Cortex of kidney (tissue), 1 donor: ENCODE measurements at places on chromosomes 12 and 14.

DNA sequence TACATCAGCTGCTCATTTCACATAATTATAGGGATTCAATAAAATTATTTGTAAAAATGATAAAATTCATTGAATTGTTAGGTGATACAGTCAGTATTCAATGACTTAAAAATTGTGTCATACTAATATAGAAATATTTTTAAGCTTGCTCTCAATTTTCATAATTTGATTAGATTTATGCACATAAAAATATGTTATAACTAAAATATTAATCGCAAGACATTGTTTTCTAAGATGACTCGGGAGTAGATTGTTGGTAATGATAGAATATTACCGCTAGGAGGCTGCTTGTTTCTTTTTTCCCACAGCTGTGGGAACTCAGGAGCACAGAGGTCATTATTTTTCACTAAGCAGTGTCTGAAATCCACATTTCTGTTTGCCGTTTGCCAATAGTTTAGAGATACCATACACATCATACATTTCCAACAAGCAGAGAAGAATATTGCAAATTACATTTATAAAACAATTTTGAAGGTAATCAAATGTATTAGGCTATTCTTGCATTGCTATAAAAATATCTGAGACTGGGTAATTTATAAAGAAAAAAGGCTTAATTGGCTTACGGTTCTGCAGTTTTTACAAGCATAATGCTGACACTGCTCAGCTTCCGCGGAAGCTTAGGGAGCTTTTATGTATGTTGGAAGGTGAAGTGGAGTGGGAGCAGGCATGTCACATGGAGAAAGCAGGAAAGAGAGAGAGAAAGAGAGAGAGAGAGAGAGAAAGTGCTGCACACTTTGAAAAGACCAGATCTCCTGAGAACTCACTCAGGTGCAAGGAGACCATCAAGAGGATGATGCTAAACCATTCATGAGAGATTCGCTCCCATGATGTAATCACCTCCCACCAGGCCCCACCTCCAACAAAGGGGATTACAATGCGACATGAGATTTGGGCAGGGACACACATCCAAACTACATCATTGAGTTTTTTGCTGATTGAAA lies 9.2 kb downstream of the CD69 start:
- DNase-seq = no peak

GRCh38 chr14:73758392-73759182 lies 44.4 kb upstream of the PNMA1 start:
- DNase-seq = peak; percentile 35

DNA sequence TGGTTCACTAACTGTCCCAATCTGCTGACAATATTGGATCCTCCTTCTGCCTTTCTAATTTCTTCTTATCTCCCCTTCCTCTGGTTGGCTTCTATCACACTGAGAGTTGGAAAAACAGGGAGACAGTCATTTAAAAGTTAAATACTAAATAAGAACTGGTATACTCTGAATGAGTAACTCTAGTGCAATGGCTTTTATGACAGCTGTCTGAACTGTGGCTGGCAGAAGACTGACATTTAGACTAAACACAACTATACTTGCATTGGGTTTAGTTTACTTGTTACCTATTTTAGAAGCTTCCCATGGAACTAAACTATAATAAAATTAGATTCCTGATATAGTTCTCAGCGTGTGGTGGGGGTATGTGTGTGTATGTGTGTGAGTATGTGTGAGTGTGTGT lies 7.9 kb upstream of the MAGOHB start:
- DNase-seq = no peak

DNA sequence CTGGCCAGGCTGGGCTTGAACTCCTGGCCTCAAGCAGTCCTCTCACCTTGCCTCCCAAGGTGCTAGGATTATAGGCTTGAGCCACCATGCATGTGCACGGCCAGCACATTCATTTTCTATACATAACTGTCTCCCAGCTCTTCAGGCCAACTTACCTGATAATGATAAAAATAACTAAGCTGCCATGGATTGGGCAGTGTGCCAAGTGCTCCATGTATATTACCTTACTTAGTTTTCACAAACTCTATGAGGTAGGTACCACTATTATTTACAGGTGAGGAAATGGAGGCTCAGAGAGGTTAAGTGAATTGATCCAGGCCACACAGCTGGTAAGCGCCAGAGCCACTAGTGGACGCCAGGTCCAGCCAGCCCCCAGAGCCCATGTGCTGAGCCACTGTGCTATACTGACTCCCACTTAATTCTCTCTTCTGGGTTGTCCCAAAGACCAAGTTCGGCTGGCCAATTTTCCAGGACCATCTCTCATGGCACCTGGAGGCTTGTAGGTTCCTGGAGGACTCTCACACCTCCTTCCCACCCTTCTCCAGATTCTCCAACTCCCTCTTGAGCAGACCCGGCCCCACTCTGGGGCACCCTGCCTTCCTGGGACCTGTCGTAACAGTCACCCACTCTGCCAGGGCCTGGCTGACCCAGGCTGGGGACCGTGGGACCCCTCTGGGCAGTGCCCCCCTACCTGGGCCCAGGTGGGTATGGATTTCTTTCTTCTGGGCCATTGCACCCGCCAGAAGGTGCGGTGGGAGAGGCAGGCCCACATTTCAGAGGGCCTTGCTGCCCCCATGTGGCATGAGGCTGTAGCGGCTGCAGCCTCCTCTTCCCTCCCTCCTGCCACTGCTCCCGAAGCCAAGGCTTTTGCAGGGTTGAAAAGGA lies 30.2 kb upstream of the CIPC start:
- DNase-seq = no peak

DNA sequence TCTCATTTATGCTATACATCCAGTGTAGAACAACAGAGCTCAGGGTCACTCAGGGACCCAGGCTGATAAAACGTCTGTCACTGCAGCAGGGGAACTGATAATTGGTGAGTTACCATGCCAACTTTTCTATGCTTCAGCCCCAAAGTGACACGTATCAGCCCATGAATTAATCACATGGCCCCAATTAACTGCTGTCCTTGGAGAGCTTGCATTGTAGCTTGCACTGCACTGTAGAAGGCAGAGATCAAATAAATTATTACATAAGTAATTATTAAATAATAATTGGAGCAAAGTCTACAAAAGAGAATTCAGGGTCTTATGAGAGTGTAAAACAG lies 144.6 kb downstream of the SUDS3 start:
- no peak for DNase-seq

DNA sequence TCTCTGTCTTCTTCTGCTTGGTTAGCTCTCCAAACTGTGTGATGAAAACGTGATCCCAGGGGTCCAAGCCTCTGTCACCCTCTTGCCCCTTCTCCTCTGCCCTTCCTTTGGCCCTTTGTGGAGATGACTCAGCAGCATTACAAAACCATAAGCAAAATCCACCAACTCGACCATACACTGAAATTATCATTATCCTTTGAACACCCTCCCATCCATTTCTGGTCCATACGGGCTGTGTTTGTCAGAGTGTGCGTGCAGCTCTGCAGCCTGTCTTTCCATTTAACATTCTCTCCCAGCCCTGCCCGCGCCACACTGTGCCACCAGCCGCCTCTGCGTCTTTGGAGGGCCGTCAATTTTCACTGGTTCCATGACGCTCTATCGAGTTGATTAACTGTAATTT lies 69.2 kb downstream of the SLC25A47 start:
- no peak for DNase-seq

- DNase-seq = no peak
These were observed 16.2 kb downstream of the FAM222A start for GRCh38 chr12:109729801-109730200.

GRCh38 chr12:119369907-119370546 lies 35.5 kb downstream of the CCDC60 start:
- DNase-seq = no peak

GRCh38 chr12:97754306-97754705 lies 291.7 kb downstream of the RMST start:
- no peak for DNase-seq

GRCh38 chr12:27861428-27862167 lies 81.6 kb upstream of the MANSC4 start:
- no peak for DNase-seq

DNA sequence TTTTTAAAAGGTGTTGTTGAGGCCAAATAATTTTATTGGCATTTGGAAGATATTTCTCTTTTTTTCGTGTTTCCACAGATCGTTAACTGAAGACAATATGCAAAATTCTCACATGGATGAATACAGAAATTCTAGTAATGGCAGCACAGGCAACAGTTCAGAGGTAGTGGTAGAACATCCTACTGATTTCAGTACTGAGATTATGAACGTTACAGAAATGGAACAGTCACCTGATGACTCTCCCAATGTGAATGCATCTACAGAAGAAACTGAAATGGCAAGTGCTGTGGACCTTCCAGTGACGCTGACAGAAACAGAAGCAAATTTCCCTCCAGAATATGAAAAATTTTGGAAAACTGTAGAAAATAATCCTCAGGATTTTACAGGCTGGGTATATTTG lies 11.2 kb downstream of the PRPF39 start:
- DNase-seq = no peak

- DNase-seq = no peak
These were observed 785.8 kb downstream of the MED13L start for GRCh38 chr12:115491511-115492250.

GRCh38 chr14:105088812-105089745 lies 23.8 kb upstream of the GPR132 start:
- no peak for DNase-seq

DNA sequence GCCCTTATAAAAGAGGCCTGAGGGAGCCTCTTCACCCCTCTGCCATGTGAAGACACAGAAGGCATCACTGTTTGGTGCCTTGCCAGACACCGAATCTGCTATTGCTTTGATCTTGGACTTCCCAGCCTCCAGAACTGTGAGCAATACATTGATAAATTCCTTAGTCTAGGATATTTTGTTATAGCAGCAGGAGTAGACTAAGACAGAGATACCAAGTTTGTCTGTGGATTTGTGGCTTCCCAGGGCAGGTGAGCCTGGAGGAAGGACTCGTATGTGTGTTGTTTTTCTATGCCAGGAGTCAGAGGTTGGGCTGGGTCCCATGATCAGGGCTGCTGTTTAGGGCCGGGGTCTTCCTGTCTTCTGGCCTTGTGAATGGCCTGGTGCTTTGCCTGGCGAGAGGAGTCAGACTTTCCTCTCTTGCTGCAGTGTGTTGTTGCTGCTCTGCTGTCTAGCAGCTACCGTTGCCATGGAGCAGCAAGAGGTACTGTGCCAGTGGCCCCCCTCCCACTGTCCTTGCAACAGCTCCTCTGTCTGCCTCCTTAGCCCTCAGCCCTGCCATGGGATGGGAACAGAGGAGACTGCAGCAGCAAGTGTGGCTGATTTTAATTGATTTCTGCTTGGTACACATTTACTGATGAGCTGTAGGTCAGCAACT lies 111.2 kb downstream of the CHST11 start:
- DNase-seq = no peak

DNA sequence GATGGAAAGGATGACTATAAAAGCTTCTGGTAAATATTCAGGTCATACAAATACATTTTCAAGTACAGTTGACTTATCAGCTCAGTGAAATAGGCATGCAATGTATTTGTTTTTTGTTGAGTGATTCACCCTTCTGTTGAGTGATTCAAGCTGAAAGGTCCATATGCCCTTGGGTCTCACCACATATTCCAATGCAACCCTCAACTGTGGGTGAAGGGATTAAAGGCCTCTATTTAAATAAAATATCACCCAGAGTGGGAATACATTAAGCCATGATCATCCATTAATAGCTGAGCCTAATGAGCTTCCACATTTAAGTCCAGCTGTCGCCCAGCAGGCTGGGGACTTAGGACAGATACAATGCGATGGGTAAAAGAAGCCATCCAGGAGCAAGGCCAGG lies 120.2 kb downstream of the CRACR2A start:
- DNase-seq = no peak

DNA sequence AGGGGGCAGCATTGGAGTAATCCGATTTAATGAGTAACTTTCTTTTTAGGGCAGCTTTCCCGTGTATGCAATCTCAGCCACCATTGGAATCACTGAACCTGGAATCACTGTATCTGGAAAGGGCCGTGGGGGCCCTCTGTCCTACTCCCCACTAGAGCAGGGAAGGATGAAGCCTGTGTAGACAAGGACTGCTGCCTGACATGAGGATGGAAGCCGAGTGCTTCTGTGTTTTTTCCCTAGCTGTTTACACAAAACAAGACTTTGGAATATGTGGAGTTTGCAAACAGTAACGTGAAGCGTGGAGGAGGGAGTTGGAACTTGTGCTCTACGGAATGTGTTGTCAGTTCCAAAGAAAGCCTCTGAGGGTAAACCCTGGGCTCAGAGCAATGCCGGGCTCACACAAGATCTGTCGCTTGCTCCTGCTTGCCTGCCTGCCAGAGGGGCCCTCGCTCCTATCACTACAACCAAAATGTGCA lies 32.4 kb upstream of the HDAC7 start:
- DNase-seq = no peak

DNA sequence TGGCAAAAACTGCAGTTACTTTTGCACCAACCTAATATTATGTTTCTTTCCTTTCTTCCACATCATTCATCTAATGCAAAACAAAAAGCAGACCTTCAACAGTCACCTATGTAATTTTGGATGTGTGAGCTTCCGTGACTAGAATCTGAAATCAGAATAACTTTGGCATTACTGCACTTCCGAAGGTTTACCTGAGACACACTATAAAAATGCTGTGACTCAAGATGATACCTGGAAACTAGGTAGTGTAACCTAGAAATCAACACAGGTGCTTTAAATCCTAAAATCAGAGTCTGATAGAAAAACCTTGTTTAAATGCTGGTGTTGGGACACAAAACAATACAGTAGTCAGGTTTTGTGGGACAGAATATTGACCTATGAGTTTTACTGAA lies 2.2 kb downstream of the BTBD7 start:
- no peak for DNase-seq

- no peak for DNase-seq
These were observed 9.9 kb downstream of the TRIM9 start for GRCh38 chr14:51084962-51085361.

DNA sequence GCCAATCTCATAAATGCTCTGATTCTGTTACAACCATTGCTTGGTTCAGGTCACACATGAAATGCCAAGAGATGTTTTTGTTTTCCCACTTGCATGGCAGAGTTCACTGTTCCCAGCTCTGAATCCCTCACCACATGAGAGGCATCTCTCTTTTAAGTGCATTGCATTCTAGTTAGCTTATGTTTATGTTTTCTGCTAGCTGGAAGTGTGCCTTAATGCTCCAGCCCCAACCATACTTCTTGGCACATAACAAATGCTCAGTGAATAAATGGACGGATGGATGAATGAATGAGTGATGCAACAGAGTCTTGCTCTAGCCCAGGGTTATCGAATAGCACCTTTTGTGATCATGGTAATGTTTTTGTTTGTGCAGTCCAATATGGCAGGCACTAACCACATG lies 197.3 kb downstream of the PPM1H start:
- DNase-seq = no peak
